ENCODE measurements at places on chromosomes 12 and 14.

GRCh38 chr12:126932156-126932555 lies 1334.8 kb upstream of the TMEM132C start:
- DNase-seq: no peak

- peak; percentile 3 for DNase-seq
These were observed 349.8 kb downstream of the TMEM121 start for GRCh38 chr14:105876158-105876557.

DNA sequence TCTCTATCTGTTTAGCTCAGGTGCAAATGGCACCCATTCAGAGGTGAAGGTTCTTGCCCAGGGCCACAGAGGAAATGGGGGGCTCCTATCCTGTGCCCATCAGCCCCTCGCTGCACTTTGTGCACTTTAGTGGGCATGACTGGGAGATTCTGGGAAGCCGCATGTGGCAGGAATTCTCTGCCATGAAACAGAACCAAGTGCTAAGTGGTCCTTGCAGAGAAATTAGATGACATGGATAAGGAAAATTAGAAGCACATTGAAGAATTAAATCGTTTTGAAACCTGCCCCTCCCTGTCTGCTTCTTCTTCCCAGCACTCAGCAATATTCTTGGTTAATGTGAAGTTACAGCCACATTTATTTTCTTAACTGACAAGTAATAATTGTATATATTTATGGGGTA lies 185.2 kb upstream of the RTL1 start:
- DNase-seq: no peak

DNA sequence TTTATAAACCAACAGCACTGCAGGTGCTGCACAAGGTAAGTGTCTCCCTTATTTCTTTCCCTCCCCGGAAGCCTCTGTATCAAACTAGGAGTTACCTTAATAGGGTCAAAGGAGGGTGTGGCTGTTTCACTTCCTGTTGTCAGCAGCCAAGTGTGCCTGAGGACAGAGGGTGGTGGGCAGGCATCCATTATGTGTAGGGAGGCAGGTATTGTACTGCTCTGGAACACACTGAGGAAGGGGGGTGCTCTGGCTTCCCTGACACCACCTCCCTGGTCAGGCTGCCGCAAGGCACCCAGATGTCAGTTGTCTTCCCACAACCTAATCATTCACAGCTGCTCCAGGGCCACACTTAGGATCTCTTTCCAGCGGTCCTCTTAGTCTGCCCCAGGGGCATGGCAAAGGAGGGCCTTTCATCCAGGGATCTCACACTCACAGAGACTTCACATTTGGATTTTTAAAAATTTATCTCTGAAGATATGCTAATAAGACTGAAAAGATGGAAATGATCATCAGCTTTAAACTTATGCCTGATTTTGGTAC lies 132.0 kb upstream of the ARHGAP5 start:
- DNase-seq: no peak

DNA sequence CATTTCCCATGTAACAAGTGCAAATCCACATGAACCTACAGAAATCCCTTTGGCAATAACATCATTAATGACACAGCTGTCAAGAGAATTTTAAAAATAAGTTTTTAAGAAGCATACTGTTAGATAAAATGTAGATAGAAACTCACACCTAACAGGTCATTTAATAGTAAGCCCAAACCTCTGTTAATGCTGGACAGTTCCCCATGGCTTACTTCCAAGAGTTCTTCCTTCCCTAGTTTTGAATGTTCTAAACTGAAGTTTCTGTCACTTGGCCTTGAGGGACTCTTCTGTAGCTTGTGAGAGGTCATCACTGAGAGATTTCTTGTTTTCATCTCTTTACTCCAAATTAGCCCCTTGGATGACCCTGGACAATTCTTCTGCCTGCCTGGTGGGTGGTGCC lies 22.7 kb downstream of the OTX2 start:
- DNase-seq: no peak

GRCh38 chr14:50303744-50304471 lies 8.1 kb downstream of the L2HGDH start:
- peak; percentile 67 for DNase-seq

DNA sequence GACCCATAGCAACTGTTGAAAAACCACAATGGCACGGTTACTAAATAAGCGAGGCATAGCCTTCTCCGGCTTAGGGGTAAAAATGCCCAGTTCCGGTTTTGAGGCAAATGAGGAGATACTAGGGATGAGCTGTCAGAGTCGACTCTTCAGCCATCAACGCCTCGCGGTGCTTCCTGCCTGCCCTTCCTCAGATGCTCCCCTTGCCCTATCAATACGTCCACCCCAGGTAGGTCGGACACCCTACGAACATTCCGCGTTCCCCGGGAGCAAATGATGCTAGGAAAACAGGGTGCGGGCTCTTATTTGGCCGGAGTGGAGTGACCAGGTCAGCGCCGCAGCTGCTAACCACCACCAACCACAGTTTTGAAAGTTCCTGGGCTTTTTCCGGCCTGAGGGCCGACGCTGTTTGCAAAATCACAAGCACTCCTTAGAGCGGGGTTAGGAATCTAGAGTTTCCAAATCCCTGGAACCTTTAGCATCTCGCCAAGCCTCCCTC lies 1.2 kb downstream of the SRSF9 start:
- DNase-seq: peak; percentile 43

DNA sequence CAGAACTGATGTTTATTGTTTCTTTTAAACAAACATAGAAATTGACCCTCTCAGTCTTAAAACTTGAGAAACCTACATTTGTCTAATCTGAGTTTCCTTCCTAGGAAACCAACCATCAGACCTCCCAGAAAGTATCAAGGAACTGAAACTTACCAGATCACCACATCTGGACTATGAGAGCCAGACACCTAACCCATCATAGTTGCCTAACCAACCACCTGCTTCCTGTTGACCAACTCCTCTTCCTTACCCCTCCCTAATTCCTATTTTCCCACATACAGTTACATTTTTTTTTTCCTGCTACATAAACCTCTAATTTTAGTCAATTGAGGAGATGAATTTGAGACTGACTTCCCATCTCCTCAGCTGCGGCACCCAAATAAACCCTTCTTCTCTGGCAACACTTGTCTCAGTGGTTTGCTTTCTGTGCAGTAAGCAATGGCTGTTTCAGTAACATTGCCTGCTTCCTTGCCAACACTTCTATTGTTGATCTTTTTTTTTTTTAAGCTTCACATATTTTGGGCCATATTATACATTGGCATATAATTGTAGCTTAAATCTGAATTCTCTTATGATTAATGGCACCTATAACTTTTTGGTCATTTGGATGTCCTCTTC lies 34.3 kb downstream of the KLRD1 start:
- no peak for DNase-seq

DNA sequence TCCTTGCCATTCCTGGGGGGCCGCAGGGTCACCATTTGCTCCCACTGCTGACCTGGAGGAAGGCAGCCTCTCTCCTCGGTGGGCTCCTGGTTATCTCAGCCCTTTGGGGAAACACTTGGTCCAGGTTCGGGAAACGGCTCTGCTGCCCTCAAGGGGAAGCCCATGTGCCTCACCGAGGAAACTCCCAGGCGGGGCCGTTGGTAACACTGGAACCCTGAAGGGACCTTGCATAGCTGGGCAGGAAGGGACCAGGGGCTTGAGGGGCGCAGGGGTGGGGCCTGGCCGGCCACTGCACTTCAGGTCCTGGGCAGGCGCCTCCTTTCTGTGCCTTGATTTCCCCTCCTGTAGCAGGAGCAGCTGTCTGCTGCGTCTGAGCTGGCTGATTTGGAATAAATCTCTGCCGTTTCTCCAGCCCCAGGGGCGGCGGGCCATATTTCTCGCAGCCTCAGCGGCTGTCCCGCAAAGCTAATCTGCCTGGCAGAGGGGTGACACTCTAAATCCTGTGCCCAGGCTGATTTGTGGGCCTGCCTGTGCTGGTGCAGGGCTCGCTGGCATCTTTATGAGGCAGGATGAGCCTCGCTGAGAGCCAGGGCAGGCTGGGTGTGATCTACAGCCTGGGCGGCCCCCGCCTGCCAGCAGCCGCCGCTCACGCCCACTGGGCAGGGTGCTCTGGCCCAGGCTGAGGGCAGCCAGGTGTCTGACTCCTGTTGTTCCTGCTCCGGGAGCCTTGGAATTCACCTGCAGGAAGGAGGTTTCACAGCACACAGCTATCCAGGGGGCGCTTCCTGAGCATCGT lies 49.7 kb downstream of the KIF26A start:
- no peak for DNase-seq

DNA sequence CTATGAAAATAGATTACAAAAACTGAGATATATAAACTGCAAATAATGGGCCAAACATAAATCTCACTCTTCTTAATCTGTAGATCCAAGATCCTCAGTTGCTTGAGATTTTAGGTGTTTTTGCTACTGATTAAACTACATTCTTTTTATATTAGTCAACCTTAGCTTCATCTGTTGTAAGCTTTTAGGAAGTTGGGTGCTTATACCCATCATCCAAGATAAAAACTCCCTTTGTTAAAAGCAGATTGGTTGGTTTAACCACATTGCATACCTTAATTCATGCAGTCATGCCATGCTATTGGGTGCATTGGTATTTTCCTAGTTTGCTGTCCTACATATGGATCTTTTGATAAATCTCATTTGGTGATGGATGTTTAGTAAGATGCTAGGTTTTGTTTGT lies 46.2 kb upstream of the DIP2B start:
- DNase-seq: no peak

GRCh38 chr14:54489318-54489683 lies 521 bp upstream of the GMFB start:
- DNase-seq: no peak

DNA sequence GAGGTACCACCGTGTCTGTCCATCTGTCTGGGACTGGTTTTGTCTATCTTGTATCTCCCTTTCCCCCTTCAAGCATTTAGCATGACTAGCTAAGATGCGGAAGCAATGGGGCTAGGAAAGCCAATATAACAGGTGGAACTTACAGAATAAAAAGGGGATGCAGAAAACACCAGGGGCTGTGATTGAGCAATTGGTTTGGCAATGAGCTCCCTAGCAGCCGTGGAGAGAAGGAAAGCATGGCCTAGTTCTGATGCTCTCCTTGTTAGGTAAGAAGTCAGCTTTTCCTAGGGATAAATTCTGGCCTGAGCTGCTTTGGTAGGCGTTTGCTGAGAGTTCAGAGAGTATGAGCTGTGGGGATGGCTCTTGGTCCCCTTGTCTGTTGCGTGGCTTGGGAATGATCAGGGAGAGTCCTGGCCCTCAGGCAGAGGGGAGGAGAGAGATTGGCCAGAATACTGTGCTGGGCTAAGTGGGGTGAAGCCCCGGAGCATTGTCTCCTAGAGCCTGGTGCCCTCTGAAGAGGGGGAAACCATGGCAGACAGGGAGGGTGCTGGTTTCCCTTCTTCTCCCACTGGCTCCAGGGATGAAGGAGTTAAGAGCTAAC lies 7.1 kb downstream of the SETD1B start:
- no peak for DNase-seq

GRCh38 chr14:36723530-36723929 lies 61.9 kb downstream of the PAX9 start:
- no peak for DNase-seq

GRCh38 chr14:75515629-75515996 lies 6.7 kb upstream of the BATF start:
- no peak for DNase-seq

- DNase-seq: no peak
These were observed 37.0 kb upstream of the HMGA2 start for GRCh38 chr12:65787056-65787865.

DNA sequence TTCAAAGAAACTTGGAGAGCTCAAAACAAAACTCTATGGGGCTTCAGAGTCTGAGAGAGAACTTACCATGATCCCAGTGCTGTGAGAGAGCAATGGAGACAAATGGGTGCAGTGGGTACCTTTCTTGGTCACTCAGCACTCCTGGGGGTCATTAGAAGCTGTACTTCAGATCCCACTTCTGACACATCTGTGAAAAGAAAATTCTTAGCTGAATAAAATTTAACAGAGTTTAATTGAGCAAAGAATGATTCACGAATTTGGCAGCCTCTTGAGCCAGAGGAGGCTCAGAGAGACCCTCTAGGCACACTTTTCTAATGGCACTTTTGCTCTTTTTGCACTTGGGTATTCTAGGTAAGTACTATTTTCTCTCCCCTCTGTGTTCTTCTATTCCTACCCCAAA lies 96.8 kb upstream of the SYT10 start:
- no peak for DNase-seq

GRCh38 chr12:24230061-24230701 lies 280.7 kb upstream of the SOX5 start:
- no peak for DNase-seq

GRCh38 chr12:68414988-68415387 lies 82.8 kb upstream of the MDM1 start:
- DNase-seq: no peak

GRCh38 chr14:32900547-32900946 lies 38.1 kb upstream of the NPAS3 start:
- no peak for DNase-seq

GRCh38 chr14:89775946-89776345 lies 178.6 kb downstream of the EFCAB11 start:
- no peak for DNase-seq

GRCh38 chr14:89331398-89331797 lies 85.6 kb downstream of the FOXN3 start:
- DNase-seq: no peak

DNA sequence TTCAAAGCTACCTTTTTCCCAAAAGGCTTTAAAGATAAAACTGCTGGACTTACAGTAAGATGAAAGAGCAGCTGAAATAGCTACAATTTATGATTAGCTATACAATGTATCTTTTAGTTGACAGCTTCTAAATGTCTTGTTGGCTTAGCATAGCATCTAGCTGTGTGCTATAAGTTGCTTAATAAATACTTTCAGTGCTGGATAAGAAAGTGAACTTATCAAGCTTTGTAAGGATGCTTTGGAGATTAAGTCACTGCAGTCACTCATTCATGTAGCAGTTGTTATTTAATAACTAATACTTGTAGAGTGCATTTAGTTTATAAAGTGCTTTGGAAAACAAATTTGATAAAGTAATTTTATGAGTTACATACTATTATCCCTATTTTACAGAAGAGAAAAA lies 14.6 kb downstream of the CFAP54 start:
- no peak for DNase-seq

GRCh38 chr12:58433959-58434358 lies 486.3 kb downstream of the LRIG3 start:
- no peak for DNase-seq

DNA sequence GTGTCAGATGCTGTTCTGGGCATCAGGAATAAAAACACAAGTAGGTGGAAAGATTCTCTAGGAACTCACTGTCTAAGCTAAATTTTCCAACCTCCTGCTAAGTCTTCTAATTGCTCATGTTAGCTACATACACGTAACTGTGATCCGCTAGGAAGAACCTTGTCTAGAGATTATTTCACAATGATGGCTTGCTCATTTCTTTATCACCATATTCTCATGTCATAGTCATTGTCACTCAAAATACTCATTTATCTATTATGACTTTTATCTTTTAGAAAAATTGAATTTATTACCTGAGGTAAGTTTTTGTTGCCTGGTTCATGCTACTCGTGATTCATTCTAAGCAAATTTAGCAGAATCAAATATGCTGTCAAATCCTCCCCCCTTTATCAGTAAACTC lies 1402.4 kb upstream of the FLRT2 start:
- no peak for DNase-seq

- DNase-seq: peak; percentile 47
These were observed 192.2 kb downstream of the TMTC3 start for GRCh38 chr12:88334271-88334670.

DNA sequence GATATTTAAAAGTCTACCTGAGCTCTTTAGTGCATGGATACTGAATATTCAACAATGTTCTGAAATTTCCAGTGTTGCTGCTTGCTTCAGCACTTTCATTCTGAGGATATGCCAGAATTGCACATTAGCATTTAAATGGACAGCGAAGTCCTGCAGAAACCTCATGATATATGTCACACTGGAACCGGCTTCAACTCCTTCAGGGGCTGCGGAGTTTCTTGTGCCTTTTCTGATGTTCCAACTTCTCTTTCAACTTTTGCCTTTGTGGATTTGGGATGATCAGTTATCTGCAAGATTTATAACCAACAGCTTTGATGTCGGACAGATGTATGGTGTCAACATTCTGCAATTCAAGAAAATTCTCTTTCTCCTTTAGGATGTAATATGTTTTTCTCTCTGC lies 142.5 kb upstream of the LMNTD1 start:
- DNase-seq: no peak

All from body of pancreas (tissue), 4 donors.